Mesendoderm (in vitro differentiated cells): ENCODE measurements at places on chromosomes 6 and 20.

DNA sequence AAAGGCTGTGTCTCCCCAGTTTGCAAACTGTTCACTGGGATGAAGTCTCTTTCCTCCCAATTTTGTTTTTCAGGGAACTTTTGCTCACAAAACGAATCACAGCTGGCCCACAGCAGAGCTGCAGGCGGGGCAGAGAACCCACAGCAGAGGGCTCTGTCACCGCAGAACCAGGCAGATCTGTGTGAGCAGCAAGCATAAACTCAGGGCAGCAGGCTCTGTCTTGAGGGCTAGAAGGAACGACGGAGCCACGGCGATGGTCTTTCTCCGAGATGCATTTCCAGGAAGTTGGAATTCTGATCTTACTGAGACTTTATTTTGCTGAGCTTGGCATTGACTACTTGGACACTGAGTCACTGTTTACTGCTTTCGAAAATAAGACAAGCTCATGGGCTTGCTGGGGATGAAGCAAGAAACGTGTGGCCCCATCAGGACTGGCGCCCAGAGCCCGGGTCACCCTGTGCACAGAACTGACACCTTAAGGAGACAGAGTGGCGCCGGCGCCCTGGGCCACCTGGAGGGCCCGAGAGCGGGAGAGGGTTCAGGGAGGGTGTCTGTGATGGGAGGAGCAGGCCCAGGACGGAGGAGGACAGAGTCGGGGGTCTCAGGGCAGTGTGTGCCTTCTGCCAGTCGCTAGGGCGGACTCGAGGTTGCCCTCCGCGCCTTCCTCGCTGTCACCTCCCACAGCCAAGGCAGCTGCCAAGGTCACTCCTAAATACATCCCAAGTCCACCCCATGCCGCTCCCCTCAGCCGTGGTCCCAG lies 106.3 kb upstream of the NXT1 start:
- DNase-seq = no peak

DNA sequence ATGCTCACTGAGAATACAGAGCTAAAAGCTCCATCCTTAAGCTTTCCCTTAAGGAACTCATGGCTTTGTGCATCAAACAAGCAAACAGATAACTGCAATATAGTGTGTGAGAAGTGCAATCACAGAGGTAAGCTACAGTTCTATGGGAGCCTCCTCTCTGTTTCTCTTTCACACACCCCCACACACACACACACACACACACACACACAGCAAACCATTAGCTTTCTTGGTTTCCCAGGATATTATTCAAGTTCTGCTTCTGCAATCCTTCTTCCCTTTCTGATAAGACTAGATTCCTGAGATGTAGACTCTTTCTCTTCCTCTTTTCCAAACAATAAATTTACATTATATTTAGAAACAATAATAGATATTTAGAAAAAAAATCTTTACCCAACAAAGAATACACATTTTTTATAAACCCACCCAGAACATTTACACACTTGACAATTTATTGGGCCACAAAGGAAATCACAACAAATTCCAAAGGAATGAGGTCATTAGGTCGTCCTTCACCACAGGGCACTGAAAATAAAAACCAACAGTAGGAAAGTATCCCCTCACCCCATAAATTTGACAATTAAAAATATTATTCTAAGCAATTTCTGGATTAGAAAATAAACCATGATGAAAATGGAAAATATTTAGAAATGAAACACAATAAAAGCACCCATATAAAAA lies 9.3 kb upstream of the GFOD1 start:
- peak; percentile 65 for DNase-seq

DNA sequence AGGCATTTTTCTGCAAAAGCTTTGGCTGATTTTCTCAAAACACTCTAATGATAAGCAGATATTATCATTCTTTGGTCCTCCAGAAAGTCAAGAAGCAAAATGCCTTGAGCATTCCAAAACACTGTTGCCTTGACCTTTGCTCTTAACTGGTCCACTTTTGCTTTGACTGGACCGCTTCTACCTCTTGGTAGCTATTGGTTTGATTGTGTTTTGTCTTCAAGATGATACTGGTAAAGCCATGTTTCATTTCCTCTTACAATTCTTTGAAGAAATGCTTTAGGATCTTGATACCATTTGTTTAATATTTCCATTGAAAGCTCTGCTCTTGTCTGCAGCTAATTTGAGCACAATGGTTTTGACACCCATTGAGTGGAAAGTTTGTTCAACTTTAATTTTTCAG lies 35.6 kb upstream of the SDHAF4 start:
- DNase-seq = no peak

- no peak for DNase-seq
Observed at GRCh38 chr6:45696738-45697137, 318.9 kb downstream of the CLIC5 start.

GRCh38 chr6:52639493-52639892 lies 31.4 kb upstream of the TMEM14A start:
- DNase-seq = no peak

DNA sequence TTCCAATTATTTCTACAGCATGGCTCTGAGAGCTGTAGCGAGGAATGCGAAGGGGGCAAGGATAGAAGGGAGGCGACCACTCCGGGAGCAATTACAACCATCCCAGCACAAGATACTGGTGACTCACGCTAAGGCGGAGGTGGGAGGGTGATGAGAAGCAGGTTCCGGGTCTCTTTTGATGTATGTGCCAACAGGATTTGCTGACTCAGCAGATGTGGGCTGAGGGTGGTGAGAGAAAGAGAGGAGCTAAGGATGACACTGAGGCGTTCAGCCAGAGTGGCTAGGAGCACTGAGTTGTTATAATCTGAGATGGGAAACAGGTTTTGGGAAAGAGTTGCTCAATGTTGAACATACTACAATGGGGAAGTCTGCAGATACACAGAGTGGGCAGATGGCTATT lies 9.3 kb upstream of the TXNDC5 start:
- peak; percentile 36 for DNase-seq

DNA sequence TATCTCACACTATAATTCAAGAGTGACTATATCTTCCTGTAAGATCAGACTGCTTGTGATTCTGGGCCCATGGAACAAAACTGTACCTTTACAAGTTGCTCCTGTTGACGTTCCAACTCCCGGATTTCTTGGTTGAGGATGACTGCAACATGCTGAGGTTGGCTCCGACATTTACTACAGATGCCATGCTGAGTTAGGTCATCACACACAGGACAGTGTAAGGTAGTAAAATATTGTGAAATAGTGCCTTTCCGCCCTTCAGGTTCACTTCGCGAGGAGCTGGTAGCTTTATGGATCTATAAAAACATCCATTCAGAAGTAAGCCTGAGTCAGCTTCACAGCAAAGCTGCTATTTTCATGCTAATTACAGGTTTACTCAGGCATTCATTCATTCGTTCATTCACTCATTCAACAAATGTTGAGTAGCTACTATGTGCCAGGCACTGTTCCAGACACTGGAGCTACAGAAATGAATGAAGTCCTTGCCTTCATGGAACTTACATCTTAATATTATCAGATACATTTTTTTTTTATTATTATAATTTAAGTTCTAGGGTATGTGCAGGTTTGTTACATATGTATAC lies 175.7 kb downstream of the REV3L start:
- no peak for DNase-seq

DNA sequence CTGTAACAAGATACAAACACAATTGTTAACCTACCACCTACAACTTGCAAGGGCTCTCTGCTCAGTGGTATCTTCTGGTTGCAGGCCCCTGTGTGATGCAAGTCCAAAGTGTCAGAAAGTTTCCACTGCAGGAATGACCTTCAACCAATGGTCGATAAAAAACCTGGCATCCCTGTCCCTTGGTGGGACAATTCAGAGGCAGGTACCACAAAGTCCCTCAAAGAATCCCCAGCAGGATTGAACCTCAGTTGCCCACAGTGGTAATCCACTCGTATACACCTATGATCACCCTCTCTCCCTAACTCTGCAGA lies 15.9 kb downstream of the GLO1 start:
- no peak for DNase-seq
